Activated CD4-positive, alpha-beta memory T cell treated with anti-CD3 and anti-CD28 coated beads, Interleukin-2, amount 10 ng/mL, durations not matched to agents 7 days and 5 days (primary cell): ENCODE measurements at places on chromosomes 16 and 17.

- DNase-seq = no peak
Measured at GRCh38 chr17:10976401-10976800, 138.5 kb upstream of the PIRT start.

DNA sequence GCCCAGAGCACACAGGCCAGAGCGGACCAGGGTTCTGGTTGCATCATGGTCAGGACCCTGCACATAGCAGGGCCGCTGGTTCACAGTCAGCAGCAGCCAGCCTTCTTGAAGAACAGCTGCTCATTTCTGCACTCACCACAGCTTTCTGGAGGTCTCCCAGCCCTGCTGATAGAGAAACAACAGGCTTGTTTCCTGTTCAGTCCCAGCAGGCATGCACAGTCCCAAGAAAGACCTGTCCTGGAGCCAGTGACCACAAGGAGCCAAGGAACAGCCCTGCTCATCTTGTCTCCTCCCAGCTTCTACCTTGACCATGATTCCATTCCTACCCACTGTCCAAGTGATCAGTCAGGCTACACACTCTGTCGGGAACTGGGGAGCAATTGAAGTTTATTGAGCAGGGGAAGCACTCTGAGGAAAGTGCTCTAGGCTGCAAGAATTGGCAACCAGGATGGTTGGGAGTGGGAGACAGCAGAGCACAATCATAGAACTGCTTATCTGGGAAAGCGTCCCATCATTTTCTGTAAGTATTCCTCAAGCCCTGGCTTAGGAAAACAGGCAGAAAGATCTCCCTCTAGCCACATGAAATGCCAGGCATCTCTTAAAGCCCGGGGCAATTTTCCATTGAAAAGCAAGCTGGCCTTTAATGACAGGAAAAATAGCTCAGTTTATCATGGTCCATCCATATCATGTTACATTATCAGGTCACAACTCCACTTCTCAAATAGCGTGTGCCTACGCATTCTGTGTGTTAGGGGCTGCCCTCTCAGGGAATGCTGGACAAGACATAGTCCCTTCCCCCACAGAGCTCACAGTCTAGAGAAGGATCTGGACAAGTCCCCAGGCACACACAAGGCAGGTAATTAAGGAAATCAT lies 155.4 kb upstream of the FOXF1 start:
- DNase-seq = no peak

DNA sequence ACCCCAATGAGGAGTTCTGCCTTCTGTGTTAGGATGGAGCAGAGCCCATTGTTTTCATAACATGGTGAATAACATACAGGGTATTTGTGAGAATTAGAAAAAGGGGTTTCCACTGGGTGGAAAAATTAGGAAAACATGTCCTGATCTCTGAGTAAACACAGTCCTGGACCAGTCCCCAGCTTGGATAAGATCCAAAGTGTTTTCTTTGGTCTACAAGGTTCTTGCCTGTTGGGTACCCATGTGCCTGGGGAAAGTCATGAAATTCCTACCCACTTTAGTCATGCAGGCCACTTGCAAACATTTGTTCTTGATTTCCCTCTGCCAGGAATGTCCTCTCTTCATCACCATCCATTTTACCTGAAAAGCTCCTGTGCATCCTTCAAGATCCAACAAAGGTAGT lies 164.8 kb upstream of the DYNLRB2 start:
- no peak for DNase-seq

DNA sequence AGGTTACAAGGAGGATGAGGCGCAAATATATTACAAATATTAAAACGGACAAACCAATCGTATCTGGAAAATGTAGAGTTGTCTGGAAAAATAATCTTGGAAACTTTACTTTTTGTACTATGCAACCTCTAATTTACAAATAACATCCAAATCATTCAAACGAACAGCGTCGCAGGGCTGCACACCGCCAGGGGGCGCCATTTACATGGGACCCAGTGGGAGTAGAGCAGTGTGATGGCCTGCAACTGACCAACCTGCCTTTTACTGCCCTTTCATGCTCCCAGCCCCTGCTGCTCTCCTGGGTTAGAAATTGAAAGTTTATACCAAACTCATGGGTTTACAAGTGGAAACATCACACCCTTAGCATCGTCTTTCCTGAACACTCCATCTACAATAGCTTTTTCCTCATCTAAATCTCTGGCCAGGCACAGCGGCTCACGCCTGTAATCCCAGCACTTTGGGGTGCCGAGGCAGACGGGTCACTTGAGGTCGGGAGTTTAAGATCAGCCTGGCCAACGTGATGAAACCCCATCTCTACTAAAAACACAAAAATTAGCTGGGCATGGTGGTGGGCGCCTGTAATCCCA lies 10.0 kb downstream of the PITPNC1 start:
- DNase-seq = peak; percentile 70

DNA sequence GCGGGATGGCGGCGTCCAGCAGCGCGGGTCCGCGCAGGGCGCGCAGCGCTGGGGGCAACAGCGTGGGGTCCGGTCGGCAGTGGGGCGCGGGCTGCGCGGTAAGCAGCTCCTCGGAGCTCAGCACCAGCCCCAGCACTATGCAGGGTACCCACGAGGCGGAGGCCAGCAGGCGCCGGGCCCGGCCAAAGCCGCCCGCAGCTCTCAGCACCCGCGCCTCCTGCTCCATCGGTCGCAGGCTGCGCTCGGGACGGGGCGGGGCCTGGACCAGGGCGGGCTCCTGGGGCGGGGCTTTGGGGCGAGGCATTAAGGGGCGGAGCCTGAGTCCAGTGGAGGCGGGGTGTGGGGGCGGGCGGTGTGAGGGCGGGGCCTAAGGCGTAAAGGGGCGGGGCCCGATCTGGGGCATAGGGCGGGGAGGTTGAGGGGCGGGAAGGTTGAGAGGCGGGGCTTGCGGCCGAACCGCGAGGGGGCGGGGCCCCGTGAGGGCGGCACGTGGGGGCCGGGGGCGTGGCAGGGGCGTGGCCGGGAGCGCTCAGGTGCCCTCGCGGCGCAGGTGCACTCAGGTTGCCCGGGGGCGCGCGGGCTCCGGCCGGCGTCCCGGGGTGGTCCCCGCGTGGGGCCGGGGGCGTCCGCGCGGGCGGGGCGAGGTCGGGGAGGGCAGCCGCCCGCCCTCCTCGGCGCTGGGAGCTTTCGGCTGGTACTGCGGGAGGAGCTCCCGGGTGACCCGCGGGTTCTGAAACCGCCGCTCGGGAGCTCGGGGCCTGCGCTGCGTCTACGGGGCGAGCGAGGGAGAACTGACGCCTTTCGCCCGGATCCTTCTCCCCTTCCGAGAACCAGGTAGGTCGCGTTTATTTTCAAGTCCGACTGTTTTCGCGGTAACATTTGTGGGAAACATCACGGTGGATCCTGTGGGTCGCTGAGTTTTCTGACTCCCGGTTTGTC lies 1.4 kb upstream of the SLC22A31 start:
- peak; percentile 72 for DNase-seq

- no peak for DNase-seq
Measured at GRCh38 chr17:10062691-10063385, 135.6 kb downstream of the GAS7 start.

- peak; percentile 72 for DNase-seq
Measured at GRCh38 chr17:59842901-59843652, 49.7 kb downstream of the TUBD1 start.

DNA sequence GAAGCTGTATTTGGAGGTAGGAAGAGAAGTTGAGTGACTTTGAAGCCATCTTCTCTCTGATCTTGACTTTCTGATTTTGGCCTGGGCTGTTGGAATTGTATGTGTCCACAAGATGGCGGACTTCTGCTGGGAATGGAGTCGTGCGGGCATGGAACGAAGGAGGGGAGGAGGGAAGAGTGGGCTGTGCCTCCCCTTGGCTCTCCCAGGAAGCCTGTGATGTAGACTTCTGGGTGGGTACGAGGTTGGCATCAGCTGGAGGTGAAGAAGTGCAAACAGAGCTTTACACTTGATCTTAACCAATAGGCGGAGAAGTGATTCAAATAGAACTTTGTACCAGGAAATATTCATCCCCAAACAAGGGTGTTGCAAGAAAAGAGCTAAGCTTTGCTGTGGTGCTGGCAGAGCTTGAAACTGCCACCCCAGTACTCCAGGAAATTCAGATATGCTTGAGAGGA lies 7.4 kb upstream of the TMEM220 start:
- peak; percentile 30 for DNase-seq

DNA sequence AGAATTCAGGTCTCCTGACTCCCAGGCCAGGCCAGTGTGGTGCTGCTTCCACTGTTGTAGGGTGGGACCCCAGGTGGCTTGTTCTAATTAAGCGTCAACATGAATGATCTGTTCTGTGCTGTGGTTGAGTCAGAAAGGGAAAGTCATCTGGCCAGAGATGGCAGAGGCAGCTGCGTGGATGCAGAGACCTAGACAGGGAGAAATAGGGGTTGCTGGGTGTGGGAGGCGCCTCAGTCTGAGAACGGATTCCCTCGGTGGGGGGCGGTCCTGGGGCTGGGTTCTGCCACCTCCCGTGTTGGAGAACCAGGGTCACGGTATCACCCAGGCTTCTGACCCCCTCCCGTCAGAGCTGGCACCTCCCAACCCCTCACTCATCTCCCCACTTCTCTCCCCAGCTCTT lies 5.6 kb downstream of the FBRS start:
- no peak for DNase-seq

DNA sequence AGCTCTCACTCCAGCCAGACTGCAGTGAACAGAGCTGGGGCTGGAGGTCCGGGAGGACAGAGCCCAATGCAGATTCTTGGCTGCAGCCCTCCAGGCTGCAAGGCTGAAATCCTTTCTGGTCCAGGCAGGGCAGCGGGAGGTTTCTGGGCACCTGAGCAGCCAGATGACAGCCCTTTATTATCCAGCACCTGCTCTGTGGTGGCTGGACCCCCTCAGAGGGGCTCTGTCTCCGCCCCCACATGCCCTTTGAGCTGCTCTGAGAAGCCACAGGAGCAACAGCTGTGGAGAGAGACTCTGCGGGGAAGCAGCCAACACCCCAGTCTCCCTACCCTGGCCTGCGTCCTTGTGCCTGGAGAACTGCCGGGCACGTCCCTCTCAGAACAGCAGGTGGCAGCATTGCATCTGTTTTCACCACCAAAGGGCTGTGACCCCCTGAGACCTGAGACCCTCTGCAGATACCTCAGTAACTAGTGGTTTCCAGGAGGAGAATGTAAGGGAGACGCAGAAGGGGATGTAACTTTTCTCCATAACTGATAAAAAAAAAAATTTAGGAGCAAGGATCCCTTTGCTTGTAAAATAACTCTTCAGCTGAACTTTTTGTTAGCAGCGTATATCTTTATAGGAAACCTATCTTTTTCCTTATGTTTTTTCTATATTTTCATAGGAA lies 3.7 kb upstream of the CNP start:
- peak; percentile 76 for DNase-seq

GRCh38 chr17:13590441-13590840 lies 11.3 kb downstream of the HS3ST3A1 start:
- DNase-seq = no peak

DNA sequence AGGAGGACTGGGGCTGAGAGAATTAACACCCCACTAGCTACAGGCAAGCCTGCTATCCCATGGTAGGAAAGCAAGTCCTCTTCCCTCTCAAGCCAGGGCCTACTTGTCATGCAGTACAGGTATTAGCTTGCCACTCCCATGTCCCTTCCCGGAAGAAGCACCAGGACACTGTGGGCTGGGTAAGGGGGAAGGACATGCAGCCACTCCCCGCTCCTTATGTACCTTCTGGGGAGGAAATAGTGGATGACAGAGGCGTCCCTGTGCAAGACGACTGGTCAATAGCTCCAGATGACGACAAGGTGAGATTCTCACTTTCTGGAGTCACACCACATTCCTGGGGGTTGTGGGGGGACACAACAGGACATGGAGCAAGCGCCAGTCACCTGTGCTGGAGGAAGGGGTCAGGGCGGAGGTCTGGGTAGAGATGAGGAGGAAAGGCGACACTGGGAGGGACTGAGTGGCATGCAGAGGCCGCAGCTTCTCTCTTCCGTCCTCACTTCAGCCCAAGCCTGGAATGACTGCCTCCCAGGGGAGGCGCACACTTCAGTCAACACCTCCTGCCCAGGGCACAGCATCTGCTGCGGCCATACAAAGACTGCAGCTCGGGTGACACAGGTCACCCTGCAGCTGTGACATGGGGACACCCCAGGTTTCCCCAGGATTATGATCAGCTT lies 15.1 kb upstream of the FOXJ1 start:
- no peak for DNase-seq

DNA sequence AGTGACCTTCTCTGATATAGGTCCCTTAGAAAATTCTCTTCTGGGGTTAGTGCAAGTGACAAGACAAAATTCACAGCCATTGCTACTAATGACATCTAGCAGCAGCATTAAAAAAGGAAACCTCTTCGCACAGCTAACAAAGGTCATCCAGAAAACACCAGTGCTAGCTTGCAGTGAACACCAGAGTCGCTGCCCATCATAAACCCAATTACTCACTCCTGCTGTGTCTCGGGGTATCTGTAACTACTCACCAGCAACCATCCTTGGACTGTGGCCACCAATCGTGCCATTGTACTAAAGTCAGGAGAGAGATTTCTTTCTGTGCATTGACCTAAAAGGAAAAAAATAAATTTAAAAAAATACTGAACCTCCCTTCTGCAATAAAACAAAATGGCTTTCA lies 1494.7 kb upstream of the CDH8 start:
- DNase-seq = no peak

- DNase-seq = no peak
Measured at GRCh38 chr17:38636054-38636453, 30.3 kb upstream of the SRCIN1 start.

- DNase-seq = no peak
Measured at GRCh38 chr16:58789351-58789750, 55.2 kb upstream of the GOT2 start.

- DNase-seq = no peak
Measured at GRCh38 chr16:68722119-68723024, 14.7 kb upstream of the CDH1 start.

- no peak for DNase-seq
Measured at GRCh38 chr17:68197997-68198930, 49.6 kb upstream of the AMZ2 start.

DNA sequence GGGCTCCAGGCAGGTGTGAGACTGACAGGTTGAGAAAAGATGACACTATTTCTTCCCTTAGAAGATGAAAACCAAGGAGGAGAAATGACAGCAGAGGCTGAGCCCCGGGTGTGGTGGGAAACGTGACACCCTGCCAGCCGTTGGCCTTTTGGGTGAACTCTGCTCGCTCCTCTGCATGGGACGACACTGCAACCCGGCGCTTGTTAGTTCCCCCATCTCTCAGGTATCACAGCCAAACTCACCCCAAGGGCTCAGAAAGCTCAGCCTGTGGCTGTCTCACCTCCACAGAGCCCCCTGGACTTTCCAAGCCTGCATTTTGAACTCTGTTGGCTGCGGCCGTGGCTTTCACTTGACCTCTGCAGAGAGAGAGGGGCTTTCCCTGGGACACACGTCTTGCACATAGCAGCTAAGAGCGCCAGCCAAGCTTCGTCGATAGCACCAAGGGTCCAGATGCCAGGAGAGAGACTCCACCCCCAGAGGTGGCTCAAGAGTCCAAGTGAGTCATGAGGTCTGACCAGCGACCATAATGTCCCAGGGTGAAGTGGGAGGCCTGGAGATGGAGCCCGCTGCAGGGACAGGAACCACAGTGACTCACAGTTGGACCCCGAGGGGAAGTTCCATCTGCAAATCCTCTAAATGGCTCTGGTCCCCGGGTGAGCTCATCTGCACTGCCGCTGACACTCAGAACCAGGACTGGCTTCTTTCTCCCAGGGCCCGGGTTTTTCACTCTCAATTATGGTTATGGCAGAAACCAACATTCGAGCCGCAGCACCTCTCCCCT lies 301.9 kb downstream of the SOX9 start:
- peak; percentile 34 for DNase-seq
